Myocyte (in vitro differentiated cells): ENCODE measurements at places on chromosomes 4 and X. TPM values are rescaled to one million over a fixed set of nuclear protein-coding genes. Genes with fewer than 3 reads are reported as not detected.
A peak's percentile ranks its signal among the peaks of the same experiment; 100 is the strongest.

UGT2A1 gene
- not detected in 2 replicates for total RNA-seq

BBS12 gene
- total RNA-seq = 7.1 and 7.8 TPM in 2 replicates

AKAP4 gene
- not detected in 2 replicates for total RNA-seq

VEGFD gene
- total RNA-seq = 0.32 TPM in 1 of 2 replicates, not detected in the other

TMPRSS11E gene
- total RNA-seq = 0.11 TPM in 1 of 2 replicates, not detected in the other

RTL9 gene
- 0.52 and 1.2 TPM in 2 replicates for total RNA-seq

FGG gene
- total RNA-seq = not detected in 2 replicates

MAGT1 gene
- 61.3 and 96.1 TPM in 2 replicates for total RNA-seq

SUPT20HL2 gene
- not detected in 2 replicates for total RNA-seq

RNF212 gene
- not detected in 2 replicates for total RNA-seq

SPACA5 gene
- not detected in 2 replicates for total RNA-seq

CLIC2 gene
- 0.05 and 0.62 TPM in 2 replicates for total RNA-seq

STBD1 gene
- total RNA-seq = 12.5 and 15.8 TPM in 2 replicates

BEX5 gene
- not detected in 2 replicates for total RNA-seq

ADH1A gene
- total RNA-seq = not detected in 2 replicates

SSX2 gene
- total RNA-seq = not detected in 2 replicates

TEX13B gene
- total RNA-seq = not detected in 2 replicates

BTK gene
- not detected in 2 replicates for total RNA-seq

ZNF630 gene
- total RNA-seq = 1.5 and 2.2 TPM in 2 replicates

DNA sequence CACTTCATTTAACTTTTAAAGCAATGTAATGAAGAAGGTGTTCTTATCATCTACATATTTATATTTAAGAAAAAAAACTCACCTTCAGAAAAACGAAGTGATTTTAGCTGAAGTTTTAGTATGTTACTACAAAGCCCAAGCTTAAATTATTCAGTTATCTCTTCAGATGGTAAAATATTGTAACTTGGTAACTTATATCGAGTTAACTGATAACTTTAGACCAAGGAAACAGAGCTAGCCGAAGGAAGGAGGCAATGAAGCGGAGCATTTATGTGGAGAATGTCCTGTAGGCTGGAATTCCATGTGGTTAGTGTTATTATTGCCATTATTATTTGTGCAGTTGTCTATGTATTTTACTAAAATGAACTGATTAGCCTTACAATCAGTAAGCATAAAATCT lies 1102.1 kb upstream of the LCORL start:
- no peak for DNase-seq

- DNase-seq = no peak
Observed at GRCh38 chr4:119100655-119101054, 35.0 kb upstream of the MYOZ2 start.

DNA sequence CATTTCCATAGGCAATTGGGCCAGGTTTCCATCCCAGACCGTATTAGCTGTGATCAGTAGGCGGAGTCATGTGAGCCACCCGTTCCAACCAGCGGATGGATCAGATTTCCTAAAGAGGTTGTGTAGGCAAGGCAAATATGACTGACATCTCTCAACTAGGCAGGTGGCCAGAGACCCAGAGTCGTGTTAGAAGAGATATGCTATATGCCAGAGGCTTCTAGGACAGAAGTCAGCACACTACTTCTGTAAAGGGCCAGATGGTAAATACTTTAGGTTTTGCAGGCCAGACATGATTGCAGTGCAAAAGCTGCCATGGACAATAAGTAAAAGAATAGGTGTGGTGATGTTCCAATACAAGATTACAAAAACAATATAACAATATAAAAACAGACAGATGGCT lies 788.4 kb downstream of the RPA4 start:
- DNase-seq = no peak

- peak; percentile 92 for DNase-seq
Observed at GRCh38 chr4:5710961-5711478, at the start of gene EVC. Gene EVC (plus strand): TSS chr4:5711201. CDS start chr4:5711381, 180 bp downstream.

GRCh38 chr4:126512979-126513378 lies 1119.8 kb upstream of the INTU start:
- DNase-seq = no peak

DNA sequence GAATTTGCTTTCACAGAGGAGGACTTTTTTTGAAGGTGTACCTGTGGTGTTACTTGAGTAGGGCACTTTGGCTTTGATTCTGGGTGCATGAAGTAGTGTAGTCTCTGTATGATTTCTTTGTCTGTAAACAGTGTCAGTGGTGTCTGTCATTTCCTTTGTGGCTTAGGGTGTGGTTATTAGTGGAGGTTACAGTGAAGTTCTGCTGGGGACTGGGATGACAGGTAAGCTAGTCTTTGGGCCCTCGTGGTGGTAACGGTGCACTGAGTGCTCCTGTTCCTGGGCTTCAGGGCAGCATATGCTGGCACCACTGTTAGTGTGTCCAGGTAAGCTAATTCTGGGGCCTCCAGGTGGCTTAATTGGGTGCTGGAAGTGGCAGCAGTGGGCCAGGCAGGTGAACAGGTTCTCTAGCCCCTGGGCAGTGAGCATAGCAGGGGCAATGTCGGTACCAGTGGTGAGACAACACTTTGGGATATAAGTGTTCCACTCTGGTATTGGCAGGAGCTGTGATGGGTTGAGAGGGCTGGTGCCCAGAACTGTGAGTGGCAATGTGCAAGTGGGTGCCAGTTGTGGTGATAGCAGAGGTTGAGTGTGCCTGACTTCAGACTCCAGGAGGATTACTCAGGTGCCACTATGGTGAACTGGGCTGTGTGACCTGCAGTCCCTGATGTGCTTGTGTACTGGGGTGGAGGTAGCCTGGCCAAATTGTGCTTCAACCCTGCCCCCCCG lies 26.0 kb upstream of the VSIG1 start:
- DNase-seq = no peak

DNA sequence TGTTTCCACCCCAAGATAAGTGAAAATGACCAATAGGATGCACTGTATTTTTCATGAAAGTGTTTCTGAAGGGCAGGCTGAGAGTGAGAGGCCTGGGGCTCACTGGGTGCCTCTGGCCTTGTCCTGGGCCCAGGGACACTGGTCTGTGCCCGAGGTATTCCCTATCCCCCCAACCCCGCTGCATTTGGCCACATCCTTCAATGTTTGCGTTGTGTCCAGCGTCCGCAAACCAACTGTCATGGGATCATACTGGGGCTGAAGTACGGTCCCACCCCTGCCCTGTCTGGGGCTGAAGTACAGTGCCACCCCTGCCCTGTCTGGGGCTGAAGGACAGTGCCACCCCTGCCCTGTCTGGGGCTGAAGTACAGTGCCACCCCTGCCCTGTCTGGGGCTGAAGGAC lies 22.0 kb upstream of the MSANTD1 start:
- DNase-seq = no peak

GRCh38 chr4:115851918-115852766 lies 738.7 kb upstream of the NDST4 start:
- peak; percentile 15 for DNase-seq

DNA sequence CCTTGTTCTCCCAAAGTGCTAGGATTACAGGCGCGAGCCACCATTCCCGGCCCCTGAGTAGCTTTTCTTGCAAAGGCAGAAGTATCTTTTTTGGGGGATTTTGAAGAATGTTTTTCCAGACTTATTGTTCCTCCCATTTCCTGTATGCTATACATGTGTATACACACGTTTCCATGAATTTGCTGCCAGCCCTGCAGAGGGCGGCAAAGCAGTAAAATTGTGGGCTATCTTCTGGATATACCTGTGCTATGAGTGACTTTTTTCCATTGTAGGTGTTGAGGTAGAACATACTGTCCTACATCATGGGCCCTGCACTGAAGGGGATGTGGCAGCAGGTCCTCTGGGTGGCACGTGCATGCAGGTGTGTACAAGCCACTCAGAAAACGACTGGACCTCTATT lies 16.9 kb upstream of the MED28 start:
- no peak for DNase-seq

- DNase-seq = no peak
Observed at GRCh38 chrX:1542994-1543725, 6.2 kb upstream of the P2RY8 start.

DNA sequence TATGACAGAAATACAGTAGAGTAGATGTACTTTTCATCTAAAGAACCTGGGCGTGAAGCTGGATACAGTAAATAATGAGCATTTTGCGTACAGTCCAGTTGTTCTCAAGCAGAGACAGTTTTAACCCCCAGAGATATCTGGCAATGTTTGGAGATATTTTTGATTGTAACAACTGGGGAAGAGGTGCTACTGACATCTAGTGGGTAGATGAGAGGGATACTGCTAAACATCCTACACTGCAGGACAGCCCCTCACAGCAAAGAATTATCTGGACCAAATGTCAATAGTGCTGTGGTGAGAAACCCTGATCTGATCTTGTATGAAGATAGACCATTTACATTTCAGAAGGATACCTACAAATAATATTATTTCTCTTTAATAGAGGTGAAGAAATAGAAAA lies 200.2 kb upstream of the FAM47A start:
- DNase-seq = peak; percentile 3

- no peak for DNase-seq
Observed at GRCh38 chr4:70925899-70926635, 23.9 kb downstream of the MOB1B start.

DNA sequence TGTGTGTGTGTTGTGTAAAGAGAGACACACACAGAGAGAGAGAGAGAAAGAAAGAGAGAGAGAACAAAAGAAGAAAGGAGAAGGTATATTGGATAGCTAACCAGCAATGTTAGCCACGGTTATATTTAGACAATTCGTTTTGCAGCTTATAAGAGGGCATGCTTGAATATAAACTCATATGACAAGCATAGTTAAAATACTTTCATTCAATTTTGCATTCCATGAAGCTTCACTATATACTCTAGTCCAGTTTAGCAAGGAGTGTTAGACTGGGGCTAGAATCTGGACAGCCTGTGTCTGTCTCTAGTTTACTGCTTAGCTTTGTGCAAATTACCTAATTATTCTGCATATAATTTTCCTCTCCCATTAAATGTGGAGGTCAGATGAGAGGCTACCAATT lies 525.9 kb upstream of the ZFP42 start:
- peak; percentile 22 for DNase-seq

DNA sequence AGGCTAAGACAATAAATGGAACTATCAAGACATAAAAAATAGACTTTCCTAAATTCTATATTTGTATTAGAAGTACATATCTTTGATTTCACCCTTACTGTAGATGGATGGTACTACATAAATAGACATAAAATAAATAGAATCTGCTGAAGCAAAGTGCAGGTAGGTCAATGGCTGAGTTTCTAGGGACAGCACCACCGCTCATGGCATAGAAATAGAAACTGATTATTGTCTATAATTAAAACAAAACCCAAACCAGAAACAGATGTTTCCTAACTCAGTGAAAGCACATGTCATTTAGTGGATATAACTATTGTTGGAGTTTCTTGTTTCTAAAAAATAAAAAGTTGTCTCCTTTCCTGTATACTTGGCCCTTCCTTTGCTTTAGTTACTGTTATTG lies 387.3 kb upstream of the ADGRL3 start:
- DNase-seq = no peak

DNA sequence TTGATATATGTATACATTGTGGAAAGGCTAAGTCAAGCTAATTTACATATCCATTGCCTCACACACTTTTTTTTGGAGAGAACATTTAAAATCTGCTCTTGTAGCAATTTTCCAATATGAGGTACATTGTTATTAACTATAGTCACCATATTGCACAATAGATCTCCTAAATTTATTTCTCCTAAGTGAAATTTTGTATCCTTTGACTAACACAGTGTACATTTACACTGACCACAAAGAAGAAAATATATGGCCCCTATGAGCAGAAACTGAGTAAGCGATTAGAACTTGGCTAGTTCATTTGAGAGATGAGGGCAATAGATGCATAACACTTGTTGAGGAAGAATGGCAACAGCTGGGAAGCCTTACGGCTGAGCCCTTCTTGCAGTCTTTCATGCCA lies 20.3 kb upstream of the GUCY1B1 start:
- DNase-seq = peak; percentile 23

DNA sequence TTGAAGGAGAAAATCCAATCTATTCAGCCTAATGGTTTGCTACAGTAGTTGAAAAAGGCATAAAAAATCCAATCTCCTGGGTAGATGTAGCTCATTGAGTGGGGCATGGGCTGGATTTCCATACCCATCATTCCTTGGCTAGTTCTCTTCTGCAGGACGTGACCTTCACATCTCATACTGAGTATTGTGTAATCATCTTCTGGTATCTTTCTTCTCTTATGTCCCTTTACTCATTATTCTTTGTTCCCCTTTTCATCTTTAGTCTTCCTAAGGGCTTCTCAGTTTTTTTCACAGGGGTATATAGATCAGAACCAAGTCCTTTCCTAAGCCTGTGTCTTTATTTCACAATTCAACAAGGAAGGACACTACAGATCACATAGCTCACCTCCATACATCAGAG lies 727.6 kb upstream of the MAGEB2 start:
- no peak for DNase-seq

DNA sequence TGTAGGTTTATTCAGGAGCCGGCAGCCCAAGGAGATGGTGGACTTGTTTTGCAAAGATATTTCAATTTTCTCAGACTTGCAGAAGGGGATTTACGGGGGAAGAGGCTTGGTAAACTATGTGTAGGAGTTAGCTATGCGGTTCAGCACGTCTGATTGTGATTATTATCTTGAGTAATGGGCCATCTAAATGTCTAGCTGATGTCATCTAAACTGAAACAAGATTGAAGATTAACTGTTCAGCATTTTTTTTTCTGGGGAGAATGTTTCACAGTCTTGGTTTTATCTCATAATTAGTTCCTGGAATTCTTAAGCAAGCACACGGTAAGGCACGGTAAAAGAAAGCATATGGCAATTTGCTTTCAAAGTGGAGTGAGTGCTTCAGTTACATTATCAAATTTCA lies 207.3 kb upstream of the CXorf51B start:
- DNase-seq = no peak

GRCh38 chr4:40763228-40763716 lies 13.5 kb downstream of the NSUN7 start:
- DNase-seq = peak; percentile 71
